ENCODE measurements at places on chromosomes 1 and 21.

- no peak for DNase-seq
Observed at GRCh38 chr1:243705585-243705984, 144.5 kb downstream of the AKT3 start.

DNA sequence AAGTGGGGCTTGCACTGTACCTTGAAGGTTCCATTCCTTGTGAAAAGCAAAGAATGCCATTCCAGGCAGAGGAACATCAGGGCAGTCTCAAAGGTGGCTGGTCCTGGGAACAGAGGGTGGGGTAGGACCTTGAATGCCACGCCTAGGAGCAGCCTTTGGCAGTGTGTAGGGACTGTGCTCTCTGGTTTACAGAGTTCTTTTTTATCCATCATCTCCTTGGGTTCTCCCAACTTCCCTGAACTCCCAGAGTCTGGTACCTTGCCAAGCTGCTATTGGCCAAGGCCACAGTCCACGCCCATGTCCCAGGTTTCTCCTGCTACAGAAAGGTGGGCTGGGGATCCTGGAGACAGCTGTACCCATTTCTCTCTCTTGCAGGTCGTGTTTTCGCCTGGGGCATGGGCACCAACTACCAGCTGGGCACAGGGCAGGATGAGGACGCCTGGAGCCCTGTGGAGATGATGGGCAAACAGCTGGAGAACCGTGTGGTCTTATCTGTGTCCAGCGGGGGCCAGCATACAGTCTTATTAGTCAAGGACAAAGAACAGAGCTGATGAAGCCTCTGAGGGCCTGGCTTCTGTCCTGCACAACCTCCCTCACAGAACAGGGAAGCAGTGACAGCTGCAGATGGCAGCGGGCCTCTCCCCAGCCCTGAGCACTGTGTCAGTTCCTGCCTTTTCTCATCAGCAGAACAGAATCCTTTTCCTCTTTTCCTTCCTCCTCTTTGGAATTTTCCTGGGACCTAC, 15.3 kb upstream of the TRNAU1AP start:
- no peak for DNase-seq

GRCh38 chr1:221992427-221992826, 250.5 kb upstream of the DUSP10 start:
- no peak for DNase-seq

GRCh38 chr1:221708076-221708571, 33.8 kb downstream of the DUSP10 start:
- DNase-seq, result no peak

- DNase-seq, result no peak
Observed at GRCh38 chr1:160357286-160358002, 9.4 kb upstream of the NHLH1 start.

- DNase-seq, result no peak
Observed at GRCh38 chr1:197916500-197916983, 630 bp upstream of the LHX9 start.

GRCh38 chr1:82879701-82880305, 1079.1 kb downstream of the ADGRL2 start:
- DNase-seq, result no peak

DNA sequence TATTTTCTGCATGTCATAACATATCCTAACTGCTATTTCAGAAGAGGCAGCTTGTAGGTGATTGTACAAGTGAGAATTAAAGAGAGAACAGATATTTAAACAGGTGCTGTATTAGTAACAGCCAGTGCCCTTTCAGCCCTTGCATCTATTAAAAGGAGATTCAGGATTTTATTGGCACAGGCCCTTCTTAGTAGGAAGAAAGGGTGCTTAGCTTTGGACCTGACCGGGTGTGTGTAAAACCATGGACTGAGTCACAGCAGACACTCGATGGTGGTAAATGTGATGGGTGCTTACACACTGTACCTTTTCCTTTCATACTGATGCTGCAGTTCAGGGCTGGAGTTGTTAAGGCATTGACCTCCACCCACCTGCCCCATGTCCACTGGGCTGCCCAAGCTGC, 12.7 kb upstream of the CD101 start:
- no peak for DNase-seq

- peak; percentile 100 for DNase-seq
Observed at GRCh38 chr1:183471743-183472487, 384 bp upstream of the SMG7 start.

DNA sequence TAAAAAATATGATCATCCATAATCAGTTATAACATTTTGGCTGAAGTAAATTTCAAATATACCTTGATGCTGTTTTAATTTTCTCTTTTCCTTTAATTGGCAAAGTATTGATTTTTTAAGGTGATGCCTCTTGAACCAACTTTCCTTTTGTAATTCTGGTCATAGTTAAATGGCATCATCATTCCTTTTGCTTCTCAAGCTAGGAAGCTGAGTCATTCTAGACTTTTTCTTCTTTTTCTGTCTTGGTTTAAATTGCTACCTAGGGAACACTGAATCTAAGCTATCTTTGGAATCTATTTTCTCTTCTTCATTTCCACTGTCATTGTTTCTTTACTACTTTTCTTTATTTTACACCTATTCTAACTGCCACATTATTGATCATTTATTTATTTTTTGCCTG, 162.7 kb downstream of the HMCN1 start:
- no peak for DNase-seq

GRCh38 chr1:27427329-27427728, 34.9 kb downstream of the GPR3 start:
- DNase-seq, result no peak

- DNase-seq, result no peak
Observed at GRCh38 chr1:190373705-190374336, 103.8 kb downstream of the BRINP3 start.

DNA sequence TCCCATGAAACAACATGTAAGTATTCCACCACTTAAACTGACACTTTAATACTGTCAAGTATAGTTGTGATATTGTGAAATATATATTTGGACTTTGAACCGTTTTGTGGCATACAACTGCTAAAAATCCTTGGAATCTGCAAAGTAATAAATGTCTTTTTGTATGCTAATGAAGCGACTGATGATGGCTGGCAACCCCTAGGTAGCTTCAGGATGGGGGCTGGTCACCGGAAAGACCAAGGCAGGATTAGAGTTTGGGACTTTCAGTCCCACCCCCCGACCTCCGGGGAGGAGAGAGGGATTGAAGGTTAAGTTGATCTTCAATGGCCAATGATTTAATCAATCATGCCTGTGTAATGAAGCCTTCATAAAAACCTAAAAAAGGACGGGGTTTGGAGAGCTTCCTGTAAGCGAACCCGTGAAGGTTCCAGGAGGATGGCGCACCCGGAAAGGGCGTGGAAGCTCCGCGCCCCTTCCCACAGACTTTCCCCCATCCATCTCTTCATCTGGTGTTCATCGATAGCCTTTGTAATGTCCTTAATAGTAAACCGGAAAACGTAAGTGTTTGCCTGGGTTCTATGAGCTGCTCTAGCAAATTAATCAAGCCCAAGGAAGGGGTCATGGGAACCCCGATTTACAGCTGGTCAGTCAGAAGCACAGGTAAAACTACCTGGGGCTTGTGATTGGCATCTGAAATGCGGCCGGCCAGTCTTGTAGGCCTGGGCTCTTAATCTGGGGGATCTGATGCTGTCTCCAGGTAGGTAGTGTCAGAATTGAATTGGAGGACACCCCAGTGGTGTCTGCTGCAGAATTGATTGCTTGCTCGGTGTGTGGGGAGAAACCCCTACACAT, 1.8 kb upstream of the ZNF281 start:
- DNase-seq, result peak; percentile 20

DNA sequence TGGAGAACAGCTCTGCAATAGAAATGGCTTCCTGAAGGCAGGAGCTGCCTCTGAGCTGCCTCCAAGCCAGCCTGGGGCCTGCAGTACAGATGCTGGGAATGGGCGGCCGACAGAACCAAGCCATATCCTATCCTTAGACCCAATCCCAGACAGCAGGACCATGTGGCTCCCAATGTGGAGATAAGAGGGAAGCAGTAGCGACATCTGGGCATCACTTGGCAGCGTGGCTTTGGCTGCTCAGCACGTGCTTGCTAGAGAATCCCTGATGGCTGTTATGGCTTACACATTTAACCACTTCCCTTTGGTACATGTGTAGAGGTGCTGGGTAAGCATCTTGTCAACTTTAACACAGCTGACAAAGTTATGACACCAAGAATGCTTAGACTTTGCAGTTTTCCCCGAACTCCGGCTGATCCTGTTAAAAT, 87.7 kb downstream of the MAN1C1 start:
- DNase-seq, result no peak

DNA sequence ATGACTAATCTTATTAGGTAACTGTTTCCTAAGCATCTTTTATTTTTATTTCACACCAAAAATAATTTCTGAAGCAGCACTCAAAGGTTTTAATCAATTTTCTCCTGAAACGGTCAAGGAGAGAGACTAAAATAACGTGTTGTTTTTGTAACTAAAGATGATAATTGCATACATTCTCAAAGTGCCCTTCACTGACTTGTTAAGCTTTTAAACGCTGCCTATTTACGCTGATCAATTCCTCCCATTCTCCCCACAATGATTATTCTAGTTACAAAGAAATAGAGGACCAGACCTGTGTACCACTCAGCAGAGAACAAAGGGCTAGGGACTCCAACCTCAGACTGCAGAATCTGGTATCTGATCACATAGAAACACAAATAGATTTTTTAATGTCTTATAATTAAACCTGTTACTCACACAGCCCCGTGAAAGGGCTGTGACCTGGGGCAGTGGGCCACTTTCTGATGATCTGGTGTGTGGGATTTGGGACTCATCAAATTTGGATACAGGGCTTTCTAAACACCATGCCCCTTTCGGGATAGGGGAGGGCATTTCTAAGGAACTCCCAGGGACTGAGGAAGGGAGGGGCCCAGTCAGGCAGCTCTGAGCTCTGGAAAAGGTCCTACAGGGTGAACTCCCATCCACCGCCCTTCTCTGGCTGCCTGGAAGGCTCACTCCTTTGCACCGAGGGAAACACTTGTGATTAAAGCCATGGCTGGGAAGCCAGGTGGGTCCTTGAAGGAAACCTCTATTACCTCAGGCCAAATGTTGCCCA, 65.2 kb downstream of the BCAR3 start:
- no peak for DNase-seq

GRCh38 chr1:66266756-66267155, 267.2 kb upstream of the SGIP1 start:
- DNase-seq, result no peak

DNA sequence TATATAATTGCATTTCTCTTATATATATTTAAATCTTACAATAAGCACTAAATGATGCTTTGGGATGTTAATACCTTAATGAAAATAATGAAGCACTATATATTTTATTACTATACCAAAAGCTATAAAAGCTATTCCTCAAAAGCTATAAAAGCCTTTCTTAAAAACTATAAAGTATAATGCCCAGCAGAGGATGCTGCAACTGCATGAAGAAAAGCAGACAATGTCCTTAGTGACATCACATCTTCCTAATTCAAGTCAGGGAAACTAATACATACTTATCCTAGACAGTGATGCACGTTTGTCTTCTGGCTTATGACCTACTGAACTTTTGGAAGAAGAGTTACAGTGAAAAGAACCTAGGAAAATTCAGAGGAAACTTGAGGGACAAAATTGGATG, 13.6 kb upstream of the C1orf185 start:
- DNase-seq, result no peak

- peak; percentile 59 for DNase-seq
Observed at GRCh38 chr1:7232441-7233236, 447.4 kb downstream of the CAMTA1 start.

GRCh38 chr1:5394111-5394510, 598.1 kb downstream of the NPHP4 start:
- DNase-seq, result no peak

- no peak for DNase-seq
Observed at GRCh38 chr1:6942990-6943389, 157.7 kb downstream of the CAMTA1 start.

- no peak for DNase-seq
Observed at GRCh38 chr1:107622535-107622934, 342.4 kb downstream of the VAV3 start.

DNA sequence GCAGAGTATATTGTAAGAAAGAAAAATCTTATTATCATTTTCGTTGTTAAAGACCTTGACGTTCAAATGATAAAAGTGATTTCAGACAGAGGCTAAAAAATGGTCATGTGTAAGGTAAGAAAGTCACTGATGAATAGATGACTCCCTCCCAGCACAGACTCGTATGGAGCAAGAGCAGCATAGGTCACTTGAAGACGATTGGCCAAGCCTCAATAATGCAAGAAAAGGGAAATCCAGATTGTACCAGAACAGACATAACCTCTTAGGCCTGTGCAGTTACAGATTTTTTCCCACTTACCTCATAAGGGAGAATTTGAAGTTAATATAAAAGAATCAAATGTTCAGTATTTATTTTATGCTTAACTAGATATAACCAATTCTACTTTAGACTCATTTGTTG, 16.3 kb upstream of the OLFML2B start:
- DNase-seq, result no peak

DNA sequence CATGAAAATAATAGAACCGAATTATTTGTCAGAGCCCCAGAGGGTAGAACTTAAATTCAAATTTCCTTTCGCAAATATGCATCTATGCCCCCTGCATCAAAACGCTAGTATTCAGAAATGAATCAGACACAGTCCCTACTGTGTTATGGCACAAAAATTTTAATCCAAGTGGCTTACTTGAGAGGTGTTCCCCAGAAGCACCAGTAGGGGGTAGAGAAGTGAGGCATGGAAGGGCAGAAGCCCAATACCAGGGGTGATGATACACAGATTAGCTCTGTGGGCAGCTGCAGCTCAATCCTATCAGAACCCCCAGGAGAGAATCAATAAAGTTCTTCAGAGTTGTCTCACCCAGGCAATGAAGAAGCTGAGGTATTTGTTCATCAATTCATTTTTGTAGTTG, 342.2 kb downstream of the OMA1 start:
- DNase-seq, result no peak

DNA sequence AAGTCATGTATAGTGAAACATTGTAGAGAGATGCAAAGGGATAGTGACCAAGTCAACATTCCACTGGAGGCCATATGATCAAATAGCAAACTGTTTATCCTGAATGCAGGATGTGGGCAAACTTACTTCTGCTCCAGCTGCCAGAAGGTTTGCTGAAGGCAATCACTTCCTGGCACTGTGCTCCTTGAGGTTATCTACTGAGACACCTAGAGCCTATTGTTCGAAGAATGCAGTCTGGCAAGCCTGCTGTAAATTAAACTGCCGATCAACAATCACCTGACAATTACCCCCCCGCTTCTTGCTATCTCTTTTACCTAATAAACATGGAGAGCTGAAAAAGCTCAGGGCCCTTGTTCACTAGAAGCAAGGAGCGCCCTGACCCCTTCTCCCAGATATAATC, 139.4 kb upstream of the B3GALT2 start:
- no peak for DNase-seq

- no peak for DNase-seq
Observed at GRCh38 chr1:93739472-93739871, 57.8 kb upstream of the BCAR3 start.

- no peak for DNase-seq
Observed at GRCh38 chr1:19101244-19101643, 108.8 kb downstream of the UBR4 start.
